ENCODE measurements at places on chromosomes 1 and 21.
A peak's percentile ranks its signal among the peaks of the same experiment; 100 is the strongest.

DNA sequence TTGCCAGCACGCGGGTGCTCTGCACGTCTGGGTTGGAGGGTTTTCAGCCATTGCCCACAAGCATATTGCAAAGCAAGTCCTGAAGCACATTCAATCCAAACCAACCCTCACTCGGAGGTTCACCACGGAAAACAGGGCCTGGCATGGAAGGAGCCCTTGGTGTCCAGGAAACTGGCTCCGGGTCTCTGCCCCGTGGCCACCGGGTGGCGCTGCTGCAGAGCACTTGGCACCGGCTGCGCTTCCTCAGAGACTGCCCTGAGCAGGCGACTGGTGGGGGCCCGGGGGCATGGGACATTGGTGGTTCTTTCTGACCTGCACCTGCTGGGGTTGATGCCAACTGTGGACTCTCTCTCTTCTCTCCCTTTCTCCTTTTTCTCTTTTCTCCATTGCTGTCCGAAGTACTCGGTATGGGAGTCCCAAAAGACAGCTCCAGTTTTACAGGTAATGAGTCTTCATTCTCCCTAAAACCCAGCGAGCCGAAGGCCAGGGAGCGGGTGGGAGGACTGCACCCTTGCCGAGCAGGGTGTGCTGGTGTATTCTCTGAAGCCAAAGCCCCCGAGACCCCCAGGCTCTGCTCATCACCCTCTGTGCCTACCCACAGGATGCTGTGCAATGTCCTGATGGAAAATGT, 4.1 kb upstream of the KCNAB2 start:
- peak; percentile 45 for DNase-seq

GRCh38 chr21:30014886-30015285, 75.1 kb upstream of the GRIK1 start:
- no peak for DNase-seq

DNA sequence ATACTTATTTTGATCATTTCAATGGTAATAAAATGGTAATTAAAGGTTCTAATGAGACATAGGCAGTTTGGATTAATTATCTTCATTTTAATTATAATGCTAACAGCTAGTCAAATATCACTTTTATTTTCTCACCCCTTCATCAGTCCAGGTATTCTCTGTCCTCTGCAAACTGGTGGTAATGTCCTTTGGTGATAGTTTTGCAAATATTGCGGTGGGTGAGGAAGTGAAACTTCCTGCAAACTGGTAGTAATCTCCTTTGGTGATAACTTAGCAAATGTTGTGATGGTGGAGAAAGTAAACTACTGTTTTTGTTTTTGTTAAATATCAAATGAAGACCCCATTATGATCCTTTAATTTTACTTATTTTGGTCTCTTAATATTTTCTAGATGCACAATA, 209.0 kb downstream of the AMY1C start:
- DNase-seq, result no peak

DNA sequence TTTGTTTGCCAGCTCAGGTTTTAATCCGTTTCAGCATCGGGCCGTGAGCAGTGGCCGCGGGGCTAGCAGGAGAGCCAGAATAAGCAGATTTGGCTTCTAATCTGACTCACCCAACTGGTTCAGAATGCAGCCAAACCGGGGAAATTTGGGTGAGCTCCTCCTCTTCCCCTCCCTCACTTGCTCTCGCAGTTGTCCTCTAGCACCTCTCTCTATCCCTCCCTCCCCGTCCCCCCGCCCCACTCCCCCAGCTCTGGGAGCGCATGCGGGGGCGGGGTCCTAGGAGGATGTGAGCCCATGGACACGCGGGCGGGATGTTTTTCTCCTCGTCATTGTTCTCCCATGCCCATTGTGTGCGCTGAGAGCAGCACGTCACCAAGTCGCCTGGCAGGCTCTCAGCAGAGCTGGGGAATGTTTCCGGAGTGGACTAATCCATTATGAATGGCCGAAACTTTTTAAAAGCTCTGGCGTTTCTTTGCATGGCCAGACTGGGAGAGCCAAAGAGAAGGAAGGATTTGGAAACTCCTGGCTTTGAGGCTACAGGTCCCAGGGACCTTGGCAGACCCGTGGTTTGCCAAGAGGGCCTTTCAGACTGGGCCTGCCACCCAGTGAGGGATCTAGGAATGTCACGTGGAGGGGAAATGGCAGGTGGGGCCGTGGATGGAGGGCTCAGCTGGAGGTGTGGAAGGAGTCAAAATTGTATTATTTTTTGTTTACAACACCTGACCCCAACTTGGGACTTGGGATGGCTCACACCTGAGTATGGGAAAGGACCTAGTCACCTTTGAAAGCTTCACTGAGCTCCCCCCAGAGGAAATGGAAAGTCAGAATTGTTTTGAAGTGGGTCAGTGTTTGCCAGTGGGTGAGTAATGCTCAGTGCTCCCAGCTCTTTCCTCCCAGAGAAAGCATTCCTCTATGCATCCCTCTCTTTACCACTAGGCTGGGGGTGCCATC, 39.2 kb downstream of the CDK18 start:
- DNase-seq, result peak; percentile 34
